ENCODE measurements at places on chromosomes 3 and 15. TPM values are rescaled to one million over a fixed set of nuclear protein-coding genes. Genes with fewer than 3 reads are reported as not detected.

Gene ASB14
- not detected for total RNA-seq

Gene SCAPER
- total RNA-seq, result 97.0 TPM

Gene LRTM1
- not detected for total RNA-seq

Gene CFAP100
- 5.9 TPM for total RNA-seq

Gene SFMBT1
- 31.9 TPM for total RNA-seq

Gene THPO
- total RNA-seq, result 0.63 TPM

Gene FAM174B
- 14.1 TPM for total RNA-seq

Gene STAC
- total RNA-seq, result 14.7 TPM

Gene SST
- total RNA-seq, result 16.6 TPM

Gene CPLX3
- 1.6 TPM for total RNA-seq

Gene GOLGA8S
- total RNA-seq, result under 0.01 TPM

Gene C2CD4B
- total RNA-seq, result 1.6 TPM

Gene UBE2E2
- 58.5 TPM for total RNA-seq

Gene ST3GAL6
- 25.7 TPM for total RNA-seq

Gene XCR1
- total RNA-seq, result not detected

Gene PTPRG
- total RNA-seq, result 103 TPM

Gene GNB5
- 61.7 TPM for total RNA-seq

Gene PRR23A
- total RNA-seq, result not detected

Gene GNAT1
- total RNA-seq, result not detected

Gene BCL2A1
- total RNA-seq, result not detected

Data from parietal lobe (tissue), 2 donors.